Uterus (tissue), 4 donors: ENCODE measurements at places on chromosomes 2 and 18. TPM values are rescaled to one million over a fixed set of nuclear protein-coding genes. Genes with fewer than 3 reads are reported as not detected.

Gene PSMD1
- 79.8 TPM for total RNA-seq

Gene HOXD13
- not detected for total RNA-seq

Gene TGFA
- 3.7 TPM for total RNA-seq

Gene SLC30A3
- total RNA-seq: 2.1 TPM

DNA sequence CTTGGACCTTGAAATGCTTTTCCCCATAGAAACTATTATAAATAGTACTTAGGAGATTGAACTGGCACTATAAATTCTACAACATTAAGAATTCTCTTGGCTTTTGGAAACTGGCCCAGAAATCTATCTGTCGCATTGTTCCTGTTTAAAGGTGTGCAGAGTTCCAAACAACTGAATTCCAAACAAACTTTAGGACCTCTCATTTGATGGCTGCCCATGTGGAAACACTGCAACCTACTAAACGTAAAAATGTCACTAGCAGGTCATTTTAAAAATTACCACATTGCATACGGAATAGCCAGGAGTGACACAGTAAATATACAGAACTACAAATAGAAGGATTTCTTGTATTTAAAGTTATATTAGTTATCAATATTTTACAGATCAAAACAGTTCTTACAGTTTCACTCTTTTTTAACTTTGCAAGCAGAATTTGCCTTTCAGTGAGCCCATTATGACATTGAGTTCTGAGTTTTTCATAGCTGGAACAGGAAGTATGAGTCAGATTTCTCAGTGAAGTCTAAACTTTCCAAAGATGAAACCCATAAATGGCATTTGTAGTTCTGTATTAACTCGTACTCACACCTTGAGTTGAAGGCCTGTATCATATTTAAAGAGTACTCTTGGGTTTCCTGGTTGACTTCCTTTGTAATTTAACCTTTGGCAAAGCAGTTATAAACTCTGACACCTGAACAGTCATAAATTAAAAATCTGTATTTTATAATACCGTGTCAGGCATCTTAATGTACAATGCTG is 142.3 kb upstream of the BOD1L2 start:
- DNase-seq: no peak

DNA sequence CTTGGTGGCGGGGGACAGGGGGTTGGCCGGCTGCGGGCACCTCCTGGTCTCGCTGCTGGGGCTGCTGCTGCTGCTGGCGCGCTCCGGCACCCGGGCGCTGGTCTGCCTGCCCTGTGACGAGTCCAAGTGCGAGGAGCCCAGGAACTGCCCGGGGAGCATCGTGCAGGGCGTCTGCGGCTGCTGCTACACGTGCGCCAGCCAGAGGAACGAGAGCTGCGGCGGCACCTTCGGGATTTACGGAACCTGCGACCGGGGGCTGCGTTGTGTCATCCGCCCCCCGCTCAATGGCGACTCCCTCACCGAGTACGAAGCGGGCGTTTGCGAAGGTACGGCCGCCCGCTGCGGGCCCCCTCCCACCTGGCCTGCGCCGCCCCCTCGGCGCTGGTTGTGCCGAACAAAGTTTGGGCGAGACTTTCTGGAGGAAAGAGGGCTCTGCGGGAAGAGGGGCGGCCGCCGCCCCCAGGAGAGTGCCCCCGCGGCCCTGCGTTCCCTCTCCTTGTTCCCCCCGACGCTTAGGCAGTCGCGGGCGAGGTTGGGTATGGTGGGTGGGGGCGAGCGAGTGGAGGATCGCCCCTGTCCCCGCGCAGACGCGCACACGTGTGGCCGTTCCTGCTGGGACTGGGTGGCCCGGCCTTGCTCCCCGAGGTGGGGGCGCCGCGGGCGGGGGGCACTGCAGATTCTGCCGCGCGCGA is 866 bp downstream of the CRIM1 start:
- DNase-seq: peak; percentile 44

DNA sequence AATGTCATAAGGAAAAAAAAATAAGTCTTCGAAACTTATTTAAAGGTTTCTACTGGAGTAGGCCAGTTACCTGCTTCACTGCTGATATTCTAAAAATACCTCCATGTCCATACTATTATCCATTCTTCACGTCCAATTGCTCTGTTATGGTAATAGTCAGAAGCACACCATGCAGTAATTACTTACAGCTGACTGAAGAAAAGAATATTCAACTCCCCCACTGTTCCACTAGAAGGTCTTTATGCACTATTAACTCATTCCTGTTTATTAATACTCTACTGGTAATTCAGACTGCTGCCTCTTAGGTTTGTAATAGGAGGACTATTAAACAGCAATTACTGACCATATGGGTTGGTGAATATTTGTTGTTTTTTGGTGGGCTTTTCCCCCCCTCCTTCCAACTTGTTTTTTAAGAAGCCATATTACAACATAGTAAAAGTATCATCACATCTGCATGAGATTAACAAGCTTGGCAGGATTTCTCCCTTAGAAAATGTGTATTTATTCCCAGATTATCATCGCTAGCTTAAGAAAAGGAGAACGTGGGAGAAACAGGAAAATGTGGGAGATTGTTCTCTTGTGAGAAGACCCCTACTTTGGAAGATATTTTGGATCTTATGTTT is 806.4 kb upstream of the FANCL start:
- DNase-seq: no peak

DNA sequence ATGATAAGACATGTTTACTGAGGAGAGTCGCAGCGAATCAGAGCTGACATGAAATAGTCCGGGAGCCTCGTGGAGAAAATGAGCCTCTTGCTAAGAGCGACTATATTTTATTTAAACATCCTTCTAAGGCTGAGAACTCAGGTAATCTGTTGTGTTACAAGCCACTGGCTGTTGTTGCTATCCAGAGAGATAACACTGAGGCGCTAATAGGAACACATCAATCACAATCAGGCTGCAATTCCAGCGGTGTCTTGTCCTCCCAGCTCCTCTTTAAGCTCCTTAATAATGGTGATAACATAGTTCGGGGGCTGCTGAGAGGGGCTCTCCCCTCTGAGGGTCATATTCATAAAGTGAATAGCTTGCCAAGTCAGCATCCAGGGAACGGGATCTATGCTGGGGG is 95.1 kb downstream of the INSIG2 start:
- DNase-seq: no peak

DNA sequence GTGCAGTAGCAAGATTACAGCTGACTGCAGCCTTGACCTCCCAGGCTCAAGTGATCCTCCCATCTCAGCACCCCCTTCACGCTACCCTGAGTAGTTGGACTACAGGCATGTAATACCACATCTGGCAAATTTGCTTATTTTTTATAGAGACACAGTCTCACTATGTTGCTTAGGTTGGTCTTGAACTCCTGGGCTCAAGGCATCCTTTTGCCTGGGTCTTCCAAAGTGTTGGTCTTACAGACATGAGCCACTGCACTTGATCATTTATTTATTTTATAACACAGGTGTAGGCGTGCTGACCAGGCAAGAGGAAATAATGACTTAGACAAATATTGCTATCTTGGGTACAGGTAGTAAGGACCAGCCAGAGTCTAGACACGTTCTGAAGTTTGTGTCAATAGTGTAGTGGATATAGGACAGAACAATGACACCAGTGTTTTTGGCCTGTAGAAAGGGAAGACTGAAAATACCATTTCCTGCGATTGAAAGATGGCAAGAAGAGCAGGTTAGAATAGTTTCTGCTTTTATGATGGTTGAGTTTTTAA is 71.0 kb upstream of the THUMPD2 start:
- no peak for DNase-seq

GRCh38 chr2:238561230-238561629 is 134.5 kb downstream of the ASB1 start:
- no peak for DNase-seq

DNA sequence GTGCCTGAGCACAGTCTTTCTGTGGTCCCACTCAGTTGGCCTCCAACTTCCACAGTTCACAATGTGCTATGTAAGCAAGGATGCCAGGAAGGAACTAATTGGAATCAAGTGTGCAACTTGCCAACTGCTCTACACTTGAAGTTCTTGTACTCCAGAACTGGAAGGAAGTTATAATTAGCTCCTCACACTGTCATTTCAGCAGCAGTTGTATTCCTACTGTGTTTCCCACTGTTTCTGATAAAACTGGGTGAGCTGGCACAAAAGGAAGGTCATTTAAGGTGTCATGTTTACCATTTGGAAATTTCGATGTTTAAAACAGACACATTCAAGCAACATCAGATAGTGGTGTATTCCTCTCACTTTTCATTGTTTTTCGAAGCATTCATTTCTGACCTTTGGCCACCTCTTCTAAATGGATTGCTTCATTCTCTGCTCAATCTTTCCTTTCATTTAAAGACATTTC is 84.2 kb downstream of the ANTXR1 start:
- DNase-seq: no peak
